ENCODE measurements at places on chromosomes 11 and 22. TPM values are rescaled to one million over a fixed set of nuclear protein-coding genes. Genes with fewer than 3 reads are reported as not detected.
A peak's percentile ranks its signal among the peaks of the same experiment; 100 is the strongest.

The SEC14L6 gene
- total RNA-seq: not detected

The CARD18 gene
- total RNA-seq: not detected

The CLDN5 gene
- not detected for total RNA-seq

The FAM118B gene
- 12.0 TPM for total RNA-seq

The CRYBA4 gene
- total RNA-seq: not detected

The FXYD2 gene
- total RNA-seq: 2.0 TPM

The SLN gene
- not detected for total RNA-seq

The DDX10 gene
- total RNA-seq: 46.1 TPM

- H3K27me3 ChIP-seq: peaks cover 14% of the 10 kb centered on the region
- H3K4me1 ChIP-seq: no peaks in the 10 kb centered on the region
- no peaks in the 10 kb centered on the region for H3K36me3 ChIP-seq
- no peak overlapping the region for H3K27ac ChIP-seq
- no peak for DNase-seq
Observed at GRCh38 chr11:22347857-22348487, 9.8 kb downstream of the SLC17A6 start.

DNA sequence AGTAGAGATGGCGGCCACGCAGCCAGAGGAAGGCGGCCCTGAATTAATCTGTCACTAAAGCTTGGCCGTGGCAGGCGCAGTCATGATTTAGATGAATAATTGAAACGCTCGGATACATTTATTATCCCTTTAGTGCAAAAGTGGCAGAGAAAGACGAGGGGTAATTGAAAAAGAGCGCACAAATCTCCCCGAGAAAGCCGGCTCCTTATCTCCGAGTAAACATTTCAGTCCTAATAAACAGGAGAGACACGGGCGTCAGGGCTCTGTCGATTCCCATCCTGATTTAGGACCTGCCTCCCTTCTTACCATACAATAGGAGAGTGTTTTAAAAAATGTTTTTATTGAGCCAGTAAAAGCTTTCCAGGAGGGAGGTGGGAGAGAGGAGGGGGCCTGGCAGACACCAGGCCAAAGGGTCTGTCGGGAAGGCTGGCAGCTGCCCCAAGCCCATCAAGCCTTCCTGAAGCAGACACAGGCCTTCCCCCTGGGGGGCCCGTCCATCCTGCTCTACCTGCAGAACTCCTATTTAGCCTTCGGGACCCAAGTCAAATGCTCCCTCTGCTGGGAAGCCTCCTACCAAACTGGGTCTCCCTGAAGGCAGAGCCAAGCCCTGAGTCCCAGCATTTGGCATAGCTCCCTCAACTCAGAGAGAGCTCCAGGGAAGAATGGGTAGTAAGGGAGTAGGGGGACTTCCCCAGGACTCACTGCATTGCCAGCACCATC lies 22.8 kb downstream of the OTUB1 start:
- H3K4me1 ChIP-seq: no peaks in the 10 kb centered on the region
- H3K4me3 ChIP-seq: no peak overlapping the region
- no peaks in the 10 kb centered on the region for H3K36me3 ChIP-seq
- H3K27ac ChIP-seq: no peak overlapping the region
- H3K27me3 ChIP-seq: no peaks in the 10 kb centered on the region
- DNase-seq: no peak

DNA sequence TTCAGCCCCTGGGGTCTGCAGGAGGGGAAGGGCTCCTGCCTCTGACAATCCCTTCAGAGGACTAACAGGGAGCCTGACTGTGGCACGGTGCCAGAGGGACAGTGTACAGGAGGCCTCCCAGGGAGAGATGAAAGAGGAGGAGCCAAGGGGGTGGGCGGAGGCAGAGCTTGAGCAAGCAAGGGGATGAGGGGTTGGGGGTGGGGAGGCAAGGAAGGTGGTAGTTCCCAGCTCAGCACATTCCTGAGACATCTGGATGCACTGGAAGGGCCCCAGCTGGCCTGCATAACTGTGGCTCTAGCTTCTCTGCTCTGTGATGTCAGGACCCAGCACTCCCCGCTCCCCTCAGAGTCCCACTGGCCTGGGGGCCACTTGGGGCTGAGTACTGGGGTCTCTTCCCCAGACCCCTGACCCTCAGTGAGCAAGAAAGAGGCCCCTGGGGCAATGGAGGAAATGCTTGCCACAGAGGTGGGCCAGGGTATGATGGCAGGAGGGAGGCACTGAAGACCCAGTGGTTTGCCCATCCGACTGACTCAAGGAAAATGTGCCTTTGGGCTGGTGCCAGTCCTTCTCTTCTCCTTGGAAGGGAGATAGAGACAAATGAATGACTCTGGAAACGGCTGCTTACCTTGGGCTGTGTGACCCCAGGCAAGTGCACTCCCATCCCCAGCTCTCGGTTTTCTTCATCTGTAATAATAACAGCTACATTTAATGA lies 13.3 kb downstream of the CREB3L1 start:
- H3K27me3 ChIP-seq: no peaks in the 10 kb centered on the region
- H3K4me1 ChIP-seq: peaks cover 4% of the 10 kb centered on the region
- H3K4me3 ChIP-seq: no peak overlapping the region
- H3K27ac ChIP-seq: no peak overlapping the region
- H3K36me3 ChIP-seq: no peaks in the 10 kb centered on the region

DNA sequence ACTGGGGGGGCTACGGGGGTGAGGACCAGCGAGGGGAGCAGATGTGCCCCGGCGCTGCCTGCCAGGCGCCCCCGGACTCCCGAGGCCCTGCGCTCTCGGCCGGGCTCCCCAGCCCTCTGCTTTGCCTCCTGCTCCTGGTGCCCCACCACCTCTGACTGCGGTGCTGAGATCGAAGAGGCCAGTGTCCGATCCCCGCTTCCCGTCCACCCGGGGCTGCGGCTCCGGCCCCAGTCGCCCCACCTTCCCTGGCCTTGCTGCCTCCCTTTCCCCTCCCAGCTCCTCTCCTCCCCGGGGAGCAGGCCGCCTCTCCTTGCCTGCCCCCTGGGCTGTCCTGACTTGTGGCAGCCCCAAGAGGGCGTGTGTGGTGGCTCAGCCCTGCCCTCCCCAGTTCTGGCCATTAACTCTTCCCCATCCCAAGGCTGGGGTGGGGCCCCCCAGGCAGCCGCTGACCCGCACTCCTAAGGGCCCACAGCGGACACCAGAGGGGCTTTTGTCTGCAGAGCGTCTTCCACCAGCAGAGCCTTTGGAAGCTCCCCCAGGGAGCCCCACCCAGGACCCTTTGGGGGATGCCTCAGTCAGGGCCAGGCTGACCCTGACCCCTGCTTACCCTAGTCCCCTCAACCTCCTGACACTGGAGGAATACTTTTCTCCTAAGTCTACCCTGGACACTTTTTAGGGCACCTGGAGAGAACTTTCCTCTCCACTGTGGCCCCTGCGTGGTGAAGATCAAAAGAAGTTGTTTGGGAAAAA lies 16.6 kb downstream of the RTN4RL2 start:
- DNase-seq: no peak
- peaks cover 24% of the 10 kb centered on the region for H3K4me1 ChIP-seq
- peak overlapping the region; percentile 55 for H3K27ac ChIP-seq
- H3K4me3 ChIP-seq: peak overlapping the region; percentile 57
- no peaks in the 10 kb centered on the region for H3K27me3 ChIP-seq
- H3K36me3 ChIP-seq: no peaks in the 10 kb centered on the region

- no peaks in the 10 kb centered on the region for H3K4me1 ChIP-seq
- H3K27ac ChIP-seq: no peak overlapping the region
- DNase-seq: no peak
- no peaks in the 10 kb centered on the region for H3K36me3 ChIP-seq
Observed at GRCh38 chr11:4479644-4480043, 2.8 kb upstream of the OR52K1 start.

- H3K27ac ChIP-seq: no peak overlapping the region
- H3K27me3 ChIP-seq: no peaks in the 10 kb centered on the region
- no peaks in the 10 kb centered on the region for H3K36me3 ChIP-seq
- H3K4me3 ChIP-seq: no peak overlapping the region
- no peaks in the 10 kb centered on the region for H3K4me1 ChIP-seq
Observed at GRCh38 chr22:44442186-44442815, 55.7 kb downstream of the RTL6 start.

DNA sequence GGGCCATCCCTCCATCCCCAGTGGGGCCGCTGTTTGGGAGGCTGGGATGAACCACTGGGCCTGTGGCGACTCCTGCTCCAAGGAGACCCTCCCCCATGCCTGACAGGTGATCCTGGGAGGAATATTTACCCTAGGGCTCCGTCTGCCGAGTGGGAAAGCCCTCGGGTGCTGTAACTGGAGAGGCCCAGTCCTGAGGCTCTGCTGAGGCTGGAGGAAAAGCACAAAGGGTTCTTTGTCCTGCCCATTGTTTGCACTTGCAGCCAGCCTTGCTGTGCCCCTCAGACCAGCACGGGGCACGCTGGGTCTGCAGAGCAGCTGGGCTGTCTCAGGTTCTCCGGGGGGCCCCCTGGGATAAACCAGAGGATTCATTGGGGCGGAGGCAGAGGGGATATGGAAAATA lies 321.1 kb downstream of the MN1 start:
- no peaks in the 10 kb centered on the region for H3K36me3 ChIP-seq
- H3K4me3 ChIP-seq: no peak overlapping the region
- H3K4me1 ChIP-seq: no peaks in the 10 kb centered on the region
- H3K27ac ChIP-seq: no peak overlapping the region
- no peaks in the 10 kb centered on the region for H3K27me3 ChIP-seq

DNA sequence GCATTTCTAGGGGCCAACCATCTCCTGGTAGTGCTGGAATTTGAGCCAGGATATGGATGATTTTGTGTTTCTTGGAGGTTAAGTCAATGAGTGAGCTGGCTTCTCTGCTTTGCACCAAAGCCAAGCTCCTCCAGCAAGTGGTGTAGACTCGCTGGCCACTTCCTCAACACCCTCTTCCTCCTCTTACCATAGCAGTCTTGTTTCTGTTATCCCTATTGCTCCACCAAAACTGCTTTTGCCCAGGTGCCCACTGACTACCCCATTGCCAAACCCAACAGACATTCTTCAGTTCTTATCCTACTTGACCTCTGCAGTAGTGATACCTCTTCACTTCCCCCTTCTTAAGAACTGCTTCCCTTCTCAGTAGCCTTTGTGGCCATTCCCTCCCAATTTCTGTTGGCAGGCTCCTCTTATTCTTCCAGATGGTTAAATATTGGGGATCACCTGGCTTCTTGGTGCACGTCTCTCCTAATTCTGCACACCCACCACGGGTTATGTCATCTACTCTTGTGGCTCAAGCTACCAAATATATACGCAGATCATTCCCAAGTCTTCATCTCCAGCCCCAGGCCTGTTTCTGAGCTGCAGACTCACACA lies 7.0 kb upstream of the PRG2 start:
- no peak overlapping the region for H3K4me3 ChIP-seq
- H3K27me3 ChIP-seq: no peaks in the 10 kb centered on the region
- DNase-seq: no peak
- no peaks in the 10 kb centered on the region for H3K4me1 ChIP-seq
- H3K36me3 ChIP-seq: no peaks in the 10 kb centered on the region

DNA sequence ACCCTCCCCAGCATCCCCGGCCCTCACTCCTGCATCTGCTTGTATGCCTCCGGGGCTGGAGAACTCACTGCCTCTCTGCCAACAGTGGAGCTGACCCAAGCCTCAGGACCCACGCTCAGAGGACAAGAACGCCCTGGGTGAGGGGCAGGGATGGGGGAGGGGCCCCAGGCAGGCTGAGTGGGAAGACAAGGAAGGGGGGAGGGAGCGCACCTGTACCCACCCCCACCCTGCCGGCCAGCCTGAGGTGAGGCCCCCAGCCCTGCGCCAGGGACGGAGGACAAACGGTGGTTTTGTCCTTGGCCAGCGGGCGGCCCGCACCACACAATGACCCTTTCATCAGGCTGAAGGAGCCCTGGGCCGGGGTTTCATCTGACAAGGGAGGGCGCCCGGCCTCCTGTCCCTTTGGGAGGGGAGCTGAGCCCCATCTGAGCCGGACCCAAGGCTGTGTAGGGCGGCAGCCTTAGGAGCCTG lies 10.0 kb downstream of the WNT7B start:
- no peaks in the 10 kb centered on the region for H3K36me3 ChIP-seq
- no peaks in the 10 kb centered on the region for H3K4me1 ChIP-seq
- H3K27me3 ChIP-seq: peaks cover 11% of the 10 kb centered on the region
- DNase-seq: no peak
- no peak overlapping the region for H3K4me3 ChIP-seq
